ENCODE measurements at places on chromosomes 2 and 18. TPM values are rescaled to one million over a fixed set of nuclear protein-coding genes. Genes with fewer than 3 reads are reported as not detected.

- DNase-seq, result peak; percentile 71
Observed at GRCh38 chr18:3451989-3452749, 2.2 kb downstream of the TGIF1 start.

- DNase-seq, result no peak
Observed at GRCh38 chr2:72204156-72204785, 56.6 kb upstream of the CYP26B1 start.

GPR35 gene
- total RNA-seq, result 0.74 TPM

DNA sequence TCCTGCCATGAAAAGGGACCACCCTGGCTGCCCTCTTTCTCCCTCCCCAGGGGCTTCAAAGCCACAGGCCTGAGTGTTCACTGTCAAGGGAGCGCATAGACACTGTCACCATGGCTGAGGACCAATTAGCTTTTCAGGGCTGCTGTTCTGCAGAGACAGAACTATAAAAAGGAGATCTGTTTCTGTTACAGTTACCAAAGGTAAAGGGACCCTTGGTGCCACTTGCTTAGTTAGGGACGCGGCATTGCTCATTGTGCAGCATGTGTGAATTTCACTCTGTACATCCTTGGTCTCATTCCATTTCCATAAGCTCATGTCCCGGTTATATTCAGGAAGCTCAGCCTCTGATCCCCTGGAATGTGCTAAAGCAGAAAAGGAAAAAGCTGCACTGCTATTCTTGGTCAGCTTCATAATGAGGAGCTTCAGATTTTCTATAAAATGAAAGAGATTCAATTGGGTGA lies 55.5 kb upstream of the RNF152 start:
- DNase-seq, result peak; percentile 39

DNA sequence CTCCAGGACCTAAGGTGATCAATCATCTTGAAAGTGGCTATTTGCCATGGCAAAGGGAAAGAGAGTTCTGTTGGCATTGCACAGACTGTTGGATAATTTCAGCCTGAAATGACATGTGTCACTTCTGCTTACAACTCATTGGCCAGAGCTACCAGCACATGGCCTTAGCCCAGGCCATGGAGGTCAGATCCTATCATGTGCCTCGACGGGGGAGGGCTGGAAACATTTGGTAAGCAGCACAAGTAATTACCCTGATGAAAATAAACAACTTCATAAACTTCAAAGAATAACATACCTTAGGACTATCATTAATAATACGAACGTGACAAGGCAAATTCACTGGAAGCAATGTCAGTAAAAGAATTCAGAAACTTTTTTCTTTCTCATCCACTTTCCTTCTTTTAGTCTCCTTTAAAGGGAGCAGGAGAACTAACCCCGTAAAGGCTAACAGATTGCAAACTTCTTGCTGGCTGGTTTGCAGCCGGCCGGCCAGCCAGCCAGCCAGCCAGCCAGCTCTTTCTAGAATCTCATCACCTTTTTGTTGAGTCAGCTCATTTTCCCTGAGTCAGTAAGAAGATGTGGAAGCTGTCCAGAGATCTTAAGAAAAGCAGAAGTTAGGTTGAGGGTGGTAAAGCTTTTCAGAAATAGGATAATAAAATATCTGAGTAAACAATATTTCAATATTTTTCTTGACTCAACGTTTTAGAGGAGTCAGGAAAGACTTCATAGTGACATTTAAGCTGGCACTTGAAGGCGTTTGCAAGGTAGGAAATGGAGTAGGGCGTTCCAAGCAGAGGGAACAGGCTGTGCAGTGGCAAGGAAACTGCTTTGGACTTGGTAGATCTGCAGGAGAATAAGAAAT lies 31.9 kb downstream of the CNRIP1 start:
- DNase-seq, result no peak

GRCh38 chr2:62374301-62375112 lies 131.5 kb downstream of the TMEM17 start:
- DNase-seq, result no peak

GRCh38 chr18:13545955-13546354 lies 180.4 kb downstream of the FAM210A start:
- no peak for DNase-seq

GRCh38 chr18:21741312-21741561 lies 645 bp downstream of the MIB1 start:
- no peak for DNase-seq

DNA sequence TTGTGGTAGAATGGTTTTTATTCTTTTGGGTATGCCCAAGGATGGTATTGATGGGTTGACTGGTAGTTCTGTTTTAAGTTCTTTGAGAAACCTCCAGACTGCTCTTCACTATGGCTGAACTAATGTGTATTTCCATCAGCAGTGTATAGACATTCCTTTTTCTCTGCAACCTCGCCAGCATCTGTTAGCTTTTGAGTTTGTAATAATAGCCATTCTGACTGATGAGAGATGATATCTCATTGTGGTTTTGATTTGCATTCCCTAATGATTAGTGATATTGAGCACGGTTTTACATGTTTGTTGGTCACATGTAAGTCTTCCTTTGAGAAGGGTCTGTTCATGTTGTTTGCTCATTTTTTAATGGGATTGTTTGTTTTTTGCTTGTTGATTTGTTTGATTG lies 1348.7 kb upstream of the NXPH2 start:
- DNase-seq, result no peak

DNA sequence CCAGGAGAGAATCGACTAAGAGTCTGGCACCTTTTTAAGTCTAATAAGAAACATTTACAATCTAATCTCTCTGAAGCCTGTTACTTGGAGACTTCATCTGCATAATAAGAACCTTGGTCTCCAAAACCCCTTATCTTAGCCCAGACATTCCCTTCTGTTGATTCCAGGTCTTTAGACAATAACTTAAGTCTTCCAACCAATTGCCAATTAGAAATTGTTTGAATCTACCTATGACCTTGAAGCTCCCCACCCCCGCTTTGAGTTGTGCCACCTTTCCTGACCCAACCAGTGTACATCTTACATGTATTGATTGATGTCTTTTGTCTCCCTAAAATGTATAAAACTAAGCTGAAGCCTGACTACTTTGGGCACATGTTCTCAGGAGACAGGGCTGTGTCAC lies 49.5 kb upstream of the DTNA start:
- no peak for DNase-seq

GRCh38 chr2:136985044-136985443 lies 219.7 kb downstream of the THSD7B start:
- no peak for DNase-seq

DNA sequence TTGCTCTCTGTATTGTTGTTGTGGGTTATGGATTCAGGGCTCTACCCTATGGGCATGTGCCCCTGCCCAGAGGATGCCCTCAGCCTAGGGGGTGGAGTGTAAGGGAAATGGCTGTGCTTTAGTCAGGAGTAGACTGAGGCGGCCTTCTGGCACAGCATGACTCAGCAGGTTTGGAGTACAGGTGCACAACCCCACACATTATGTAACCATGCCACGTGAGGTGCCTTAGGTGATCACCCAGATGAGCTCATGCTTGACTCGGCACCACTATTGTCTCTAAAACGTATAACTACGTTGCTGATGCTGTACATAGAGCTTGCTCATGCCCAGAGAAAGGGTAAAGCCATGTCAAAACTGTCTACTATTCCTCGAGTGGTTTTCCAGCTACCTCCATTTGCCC lies 48.3 kb upstream of the ZC3H15 start:
- no peak for DNase-seq

DNA sequence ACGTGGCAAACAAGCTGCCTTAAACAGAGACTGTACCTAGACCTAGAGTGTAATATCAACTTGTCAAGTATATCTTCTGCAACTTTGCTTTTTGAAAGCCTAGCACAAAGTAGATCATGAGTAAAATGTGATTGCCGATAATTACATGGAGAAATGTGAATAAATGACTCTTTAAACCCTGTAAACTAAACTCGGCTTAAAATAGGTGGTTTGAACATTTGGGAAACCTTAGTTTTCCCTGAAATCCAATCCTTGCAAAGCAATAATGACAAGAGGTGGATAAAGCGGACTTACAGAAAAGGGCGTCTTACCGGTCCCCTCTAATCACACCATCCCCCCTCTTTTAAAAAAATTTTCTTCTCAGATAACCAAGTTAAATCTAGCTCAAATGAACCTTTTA lies 549 bp upstream of the PSMD14 start:
- DNase-seq, result no peak

Measured in neural progenitor cell (in vitro differentiated cells).